NCI-H1436 (cell line): ENCODE measurements at places on chromosomes 7 and 10.
A peak's percentile ranks its signal among the peaks of the same experiment; 100 is the strongest.

DNA sequence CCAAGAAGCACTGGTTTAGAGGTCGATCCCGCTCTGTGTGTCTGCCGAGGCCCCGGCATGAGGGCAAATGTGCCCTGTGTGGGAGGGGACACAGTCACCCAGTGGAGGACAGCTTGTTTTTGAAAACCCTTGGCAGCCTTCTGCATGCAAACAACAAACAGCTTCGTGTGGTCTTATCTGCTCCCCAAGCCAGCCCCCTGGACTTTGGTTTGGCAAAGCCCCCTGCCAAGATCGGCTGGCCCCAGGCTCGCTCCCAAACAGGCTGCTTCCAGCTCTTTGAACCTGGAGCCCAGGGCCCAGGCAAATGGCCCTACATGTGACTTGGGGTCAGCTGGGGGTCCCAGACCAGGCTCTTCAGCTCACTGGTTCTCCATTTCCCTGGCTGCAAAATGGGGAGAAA is 2.9 kb downstream of the ELN start:
- no peak for DNase-seq

- no peak for DNase-seq
These were observed 40.4 kb downstream of the BAIAP2L1 start for GRCh38 chr7:98360221-98361130.

DNA sequence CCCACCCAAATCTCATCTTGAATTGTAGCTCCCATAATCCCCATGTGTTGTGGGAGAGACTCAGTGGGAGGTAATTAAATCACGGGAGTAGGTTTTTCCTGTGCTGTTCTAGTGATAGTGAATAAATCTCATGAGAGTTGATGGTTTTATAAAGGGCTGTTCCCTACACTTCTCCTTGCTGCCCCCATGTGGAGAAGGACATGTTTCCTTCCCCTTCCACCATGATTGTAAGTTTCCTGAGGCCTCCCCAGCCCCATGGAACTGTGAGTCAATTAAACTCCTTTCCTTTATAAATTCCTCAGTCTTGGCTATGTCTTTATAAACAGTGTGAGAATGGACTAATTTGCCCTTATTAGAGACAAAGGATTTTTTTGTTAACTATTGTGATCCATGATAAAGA is 48.5 kb upstream of the MKX start:
- DNase-seq = no peak

DNA sequence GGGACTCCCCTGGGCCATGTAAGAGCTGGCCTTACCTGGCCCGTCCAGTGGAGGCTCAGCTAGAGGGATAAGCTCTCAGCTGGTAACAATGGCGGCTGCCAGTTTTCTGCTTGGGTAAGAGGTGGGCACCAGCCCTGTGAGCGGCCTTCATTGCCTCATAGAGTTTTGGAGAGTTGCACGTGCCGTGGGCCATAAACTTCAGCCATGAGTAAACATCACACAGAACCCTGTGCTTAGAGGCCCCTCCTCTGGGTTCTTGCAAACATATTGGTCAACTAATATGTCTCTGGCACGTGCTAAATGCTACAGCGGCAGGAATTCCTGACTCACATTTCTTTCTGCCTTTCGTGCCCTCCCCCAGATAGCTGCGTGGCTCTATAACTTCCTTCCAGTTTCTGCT is 103.9 kb upstream of the LEP start:
- no peak for DNase-seq

- DNase-seq = no peak
These were observed 75.4 kb downstream of the PLXNA4 start for GRCh38 chr7:132500727-132501440.

GRCh38 chr10:25068152-25069058 is 52.0 kb downstream of the THNSL1 start:
- peak; percentile 69 for DNase-seq

- DNase-seq = no peak
These were observed 193.6 kb downstream of the JCAD start for GRCh38 chr10:29865700-29866355.

DNA sequence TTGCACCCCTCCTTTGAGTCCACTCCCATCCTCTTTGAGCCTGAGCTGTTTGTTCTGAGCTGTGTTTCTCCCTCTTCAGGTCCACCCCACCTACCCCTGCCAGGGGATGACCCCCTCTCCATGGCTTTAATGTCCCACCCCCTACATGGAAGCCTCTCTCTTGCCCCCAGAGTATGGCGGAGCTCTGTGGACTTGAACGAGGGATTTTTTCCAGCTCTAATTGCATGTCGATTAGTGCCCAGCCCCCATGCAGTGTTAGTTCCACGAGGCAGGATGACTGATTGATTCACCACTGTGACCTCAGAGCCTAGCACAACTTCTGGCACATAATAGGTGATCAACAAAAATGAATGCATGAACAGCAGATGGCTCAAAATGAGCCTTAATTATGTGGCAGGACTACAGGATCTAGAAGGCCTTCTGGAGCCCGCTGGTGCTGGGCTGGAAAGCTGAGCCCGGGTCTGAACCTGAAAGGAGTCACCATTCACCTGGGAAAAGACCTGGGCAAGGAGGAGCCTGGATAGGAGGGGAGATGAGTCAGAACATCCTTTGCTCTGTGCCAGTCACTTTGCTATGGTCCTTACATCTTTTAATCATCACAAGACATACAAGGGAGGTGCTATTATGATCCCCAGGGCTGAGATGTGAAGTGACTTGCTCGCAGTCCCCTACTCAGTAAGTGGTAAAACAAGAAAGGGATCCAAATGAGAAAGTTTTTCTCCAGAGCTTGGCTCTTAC is 17.1 kb upstream of the SLC18A2 start:
- DNase-seq = no peak

DNA sequence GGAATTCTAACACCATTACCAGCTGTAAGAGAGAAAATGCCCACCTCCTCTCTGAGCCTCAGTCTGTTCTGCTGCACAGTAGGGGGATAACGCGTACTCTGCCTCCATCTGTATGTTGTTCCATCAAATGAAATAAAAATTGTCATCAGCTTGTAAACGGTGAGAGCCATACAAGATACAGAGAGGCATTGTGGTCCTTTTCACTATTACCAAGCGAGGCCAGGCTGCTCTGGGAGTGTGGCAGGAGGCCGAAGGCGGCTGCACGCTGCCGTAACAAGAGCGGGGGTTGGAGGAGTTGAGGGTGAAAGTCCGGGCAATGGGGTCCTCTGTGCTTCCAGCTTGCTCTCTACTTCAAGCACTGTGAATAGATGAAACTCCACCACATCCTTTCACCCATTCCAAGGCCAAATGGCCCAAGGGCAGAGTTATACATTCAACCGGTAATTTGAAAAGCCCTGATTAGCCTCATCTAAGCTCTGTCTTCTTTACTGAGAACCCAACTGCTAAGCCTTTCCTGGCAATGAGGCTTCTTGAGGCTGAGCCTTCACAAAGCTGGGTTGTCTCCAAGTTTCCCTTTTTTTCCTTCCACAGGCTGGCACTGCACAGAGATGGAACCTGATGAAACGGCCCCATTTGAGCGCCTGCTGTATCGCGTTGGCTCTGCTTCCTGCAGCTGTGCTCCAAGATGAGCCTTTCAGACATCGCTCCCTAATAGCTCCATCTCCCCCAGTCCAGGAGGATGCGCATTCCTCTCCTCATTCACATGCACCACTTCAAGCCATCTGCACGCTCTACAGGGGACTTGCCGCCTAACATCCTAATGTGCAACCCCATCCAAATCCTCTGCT is 47.2 kb downstream of the PYROXD2 start:
- no peak for DNase-seq

- DNase-seq = no peak
These were observed 496.2 kb upstream of the SEMA3D start for GRCh38 chr7:85682833-85683620.

GRCh38 chr10:94174838-94175237 is 181.1 kb downstream of the PLCE1 start:
- no peak for DNase-seq

DNA sequence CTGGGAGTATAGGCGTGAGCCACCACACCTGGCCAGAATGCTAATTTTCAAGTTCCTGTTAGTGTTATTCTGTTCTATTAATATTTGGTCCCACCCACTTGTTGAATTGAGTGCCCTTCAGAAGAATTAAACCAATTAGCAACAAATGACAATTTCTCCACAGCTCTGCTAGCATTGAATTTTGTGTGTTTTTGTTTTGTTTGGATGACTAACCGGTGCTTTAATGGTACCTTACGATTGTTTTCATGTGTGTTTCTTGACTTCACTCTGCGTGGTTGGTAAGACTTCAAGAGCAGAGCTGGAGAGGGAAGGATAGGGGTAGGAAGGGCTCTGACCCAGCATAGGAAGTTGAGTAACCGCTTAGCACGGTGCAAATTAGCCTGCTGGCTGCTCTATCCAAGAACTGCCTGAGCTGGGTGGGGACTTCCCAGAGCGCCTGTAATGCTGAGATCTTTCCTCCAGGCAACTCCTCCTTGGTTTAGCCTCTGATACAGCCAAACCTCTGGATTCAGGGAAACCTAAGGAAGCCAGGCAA is 4.6 kb downstream of the ARPC1B start:
- no peak for DNase-seq

- no peak for DNase-seq
These were observed 9.6 kb downstream of the IL2RA start for GRCh38 chr10:6052247-6053221.

- no peak for DNase-seq
These were observed 12.3 kb downstream of the SEMA3A start for GRCh38 chr7:84182301-84182700.

GRCh38 chr10:49601857-49602256 is 8.3 kb upstream of the SLC18A3 start:
- no peak for DNase-seq

GRCh38 chr7:38222481-38223096 is 44.5 kb downstream of the STARD3NL start:
- DNase-seq = peak; percentile 18

DNA sequence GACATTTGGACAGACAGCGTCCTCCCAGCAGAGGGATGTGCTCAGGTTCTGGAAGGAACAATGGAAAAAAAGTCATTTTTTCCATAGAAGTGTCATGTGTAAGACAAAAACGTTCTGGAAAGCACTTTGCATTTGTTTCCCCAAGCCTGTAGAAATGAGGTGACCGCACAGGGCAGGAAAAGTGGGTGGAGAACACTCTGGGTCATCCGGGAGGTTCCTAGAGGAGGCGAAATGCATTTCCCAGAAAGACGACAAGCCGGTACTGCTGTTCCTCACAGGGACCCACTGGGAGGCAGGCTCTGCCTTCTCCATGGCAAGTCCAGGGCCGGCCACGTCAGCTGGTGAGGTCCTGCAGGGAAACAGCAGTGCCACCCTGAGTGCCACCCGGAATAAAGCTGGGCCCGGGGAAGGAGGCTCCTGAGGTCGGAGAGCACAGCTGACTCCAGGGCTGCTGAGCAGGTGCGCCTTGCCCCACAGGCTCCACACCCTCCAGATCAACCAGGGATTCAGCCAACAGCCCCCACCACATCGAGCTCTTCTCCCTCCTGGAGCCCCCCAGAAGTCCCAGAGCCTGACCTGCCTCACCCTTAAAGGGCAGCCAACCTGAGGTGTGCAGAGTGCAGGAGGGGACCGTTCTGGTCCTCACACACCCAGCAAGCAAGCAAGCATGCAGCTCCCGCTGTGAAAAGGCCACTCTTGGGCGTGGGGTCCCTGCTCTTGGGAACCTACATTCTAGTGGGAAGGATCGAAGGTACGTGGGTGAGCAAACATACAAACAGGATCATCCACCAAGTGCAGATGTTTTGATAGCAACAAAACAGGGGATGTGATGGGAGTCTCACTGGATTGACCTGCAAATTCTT is 28.8 kb upstream of the INPP5A start:
- no peak for DNase-seq

DNA sequence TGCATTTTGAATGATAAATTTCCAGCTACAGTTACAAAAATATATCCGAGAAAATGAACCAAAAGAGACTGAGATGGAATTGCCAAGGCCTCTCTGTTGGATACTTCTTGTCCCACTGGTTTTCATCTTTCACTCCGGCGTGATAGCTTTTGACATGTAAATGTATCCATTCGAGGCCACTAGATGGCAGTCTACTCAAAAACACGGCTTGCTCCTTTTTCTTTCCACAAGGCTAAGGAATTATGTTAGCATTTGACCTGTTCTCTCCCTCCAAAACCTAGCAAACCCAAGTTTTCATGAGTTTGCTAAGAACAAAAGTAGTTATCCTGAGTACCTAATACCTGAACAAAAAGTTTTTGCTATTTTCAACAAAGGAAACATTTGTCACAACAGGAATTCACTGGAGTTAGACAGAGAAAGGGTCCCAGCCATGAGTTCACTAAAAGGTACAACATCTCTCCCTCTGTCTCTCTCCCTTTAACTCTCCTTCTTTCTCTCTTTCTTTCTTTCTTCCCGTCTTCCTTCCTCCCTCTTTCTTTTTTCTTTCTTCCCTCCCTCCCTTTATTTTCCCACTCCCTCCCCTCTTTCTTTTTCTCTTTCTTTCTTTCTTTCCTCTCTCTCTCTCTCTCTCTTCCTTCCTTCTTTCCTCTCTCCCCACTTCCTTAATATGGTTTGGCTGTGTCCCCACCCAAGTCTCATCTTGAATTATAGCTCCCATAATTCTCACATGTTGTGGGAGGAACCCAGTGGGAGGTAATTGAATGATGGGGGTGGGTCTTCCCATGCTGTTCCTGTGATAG is 207.9 kb upstream of the MYO3A start:
- DNase-seq = peak; percentile 81

DNA sequence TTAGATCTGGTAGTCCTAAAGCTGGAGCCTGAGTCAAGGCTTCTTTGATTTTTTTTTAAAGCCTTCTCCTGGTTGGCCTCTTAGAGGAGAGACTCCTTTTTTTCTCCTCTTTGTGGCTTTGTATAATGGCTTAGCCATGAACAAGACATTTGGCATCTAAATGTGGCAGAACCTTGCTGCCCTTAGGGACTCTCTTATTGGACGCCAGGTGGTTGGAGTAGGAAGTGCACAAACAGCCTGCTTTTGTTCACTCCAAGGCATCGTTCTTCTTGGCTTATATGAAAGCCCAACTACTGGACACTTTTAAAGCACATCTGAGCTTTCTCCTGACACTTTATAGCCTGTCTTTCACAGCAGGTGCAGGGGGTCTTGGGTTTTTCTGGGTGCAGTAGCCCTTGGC is 25.0 kb downstream of the ZPBP start:
- peak; percentile 10 for DNase-seq

DNA sequence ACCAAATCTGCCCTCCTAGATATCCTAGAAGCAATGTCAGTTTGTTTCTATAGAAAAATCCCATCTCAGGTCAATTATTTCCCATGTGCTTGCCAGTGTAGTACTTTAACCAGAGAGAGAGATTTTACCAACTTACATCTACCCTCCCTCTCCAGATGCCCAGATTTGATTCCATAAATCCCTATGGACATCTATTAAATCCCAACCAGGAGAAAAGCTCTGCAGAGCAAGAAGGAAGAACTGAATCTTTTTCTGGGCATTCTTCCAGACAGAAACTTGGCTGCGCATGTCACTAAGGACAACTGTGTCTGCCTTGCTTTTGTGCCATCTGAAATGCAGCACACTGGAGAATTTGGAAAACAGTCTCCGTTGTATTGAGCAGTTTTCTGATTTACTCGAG is 597.6 kb downstream of the SORCS1 start:
- DNase-seq = no peak

- DNase-seq = no peak
These were observed 163.3 kb upstream of the AKR1E2 start for GRCh38 chr10:4662576-4663161.
